ENCODE measurements at places on chromosomes 4 and X.

GRCh38 chr4:184250795-184251669, 33.4 kb upstream of the ENPP6 start:
- DNase-seq = peak; percentile 65

GRCh38 chr4:123244137-123244536, 152.5 kb upstream of the SPRY1 start:
- DNase-seq = peak; percentile 55

- DNase-seq = no peak
Measured at GRCh38 chrX:97229318-97229717, 345.6 kb downstream of the RPA4 start.

- DNase-seq = no peak
Measured at GRCh38 chr4:821631-822030, 4.3 kb downstream of the CPLX1 start.

- no peak for DNase-seq
Measured at GRCh38 chrX:24526616-24527015, 61.5 kb downstream of the PDK3 start.

GRCh38 chr4:157220371-157220881, at the start of gene GRIA2:
Gene GRIA2, plus strand, starts transcription at chr4:157220728. Its CDS starts 315 bp downstream, at chr4:157221043.
- peak; percentile 64 for DNase-seq

GRCh38 chr4:150051111-150051510, 27.1 kb upstream of the DCLK2 start:
- DNase-seq = no peak

- DNase-seq = peak; percentile 90
Measured at GRCh38 chr4:155953151-155954117, at the start of gene CTSO. Gene CTSO, minus strand, starts transcription at chr4:155953866. Its CDS starts 19 bp downstream, at chr4:155953847.

GRCh38 chr4:144189121-144189520, 48.6 kb upstream of the GYPA start:
- DNase-seq = no peak

DNA sequence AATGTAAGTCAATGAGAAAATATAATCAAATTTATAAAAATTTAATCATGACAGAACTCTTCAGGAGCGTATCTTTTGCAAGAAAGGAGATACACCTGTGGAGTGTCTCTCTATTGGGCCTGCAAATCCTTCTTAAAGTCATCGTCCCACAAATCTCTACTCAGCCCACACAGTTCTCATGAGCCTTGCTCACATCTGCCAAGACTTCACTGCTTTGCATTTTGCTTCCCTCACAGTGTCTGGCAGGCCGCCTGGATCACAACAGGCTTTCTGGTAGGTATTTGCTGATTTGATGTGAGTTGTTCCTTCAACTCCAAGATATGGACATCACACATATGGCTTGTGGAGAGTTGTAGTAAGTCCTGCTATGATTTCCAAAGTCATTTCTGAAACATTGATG, 183.1 kb upstream of the ARX start:
- DNase-seq = no peak

- DNase-seq = no peak
Measured at GRCh38 chrX:15989716-15990115, 133.6 kb upstream of the GRPR start.

- DNase-seq = no peak
Measured at GRCh38 chr4:10101671-10102473, 14.7 kb downstream of the WDR1 start.

- DNase-seq = no peak
Measured at GRCh38 chr4:2304877-2305561, 43.1 kb upstream of the MXD4 start.

DNA sequence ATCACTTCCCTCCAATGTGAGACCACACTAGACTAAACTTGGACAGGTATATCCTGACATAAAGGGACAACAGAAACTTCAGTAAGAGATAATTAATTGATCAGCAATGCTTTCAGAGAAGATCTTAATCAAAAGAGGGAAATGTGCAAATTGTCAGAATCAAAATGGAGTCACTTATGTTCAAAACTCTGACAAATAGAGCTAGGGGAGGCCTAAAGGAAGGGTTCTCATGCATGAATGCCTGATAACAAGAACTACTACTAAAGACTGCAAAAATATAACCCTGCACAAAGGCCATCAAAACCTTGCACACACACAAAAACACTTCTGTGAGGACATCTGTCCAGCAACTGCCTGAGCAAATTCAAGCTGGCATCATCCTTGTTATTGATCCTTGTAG, 637.5 kb upstream of the INTU start:
- DNase-seq = no peak

DNA sequence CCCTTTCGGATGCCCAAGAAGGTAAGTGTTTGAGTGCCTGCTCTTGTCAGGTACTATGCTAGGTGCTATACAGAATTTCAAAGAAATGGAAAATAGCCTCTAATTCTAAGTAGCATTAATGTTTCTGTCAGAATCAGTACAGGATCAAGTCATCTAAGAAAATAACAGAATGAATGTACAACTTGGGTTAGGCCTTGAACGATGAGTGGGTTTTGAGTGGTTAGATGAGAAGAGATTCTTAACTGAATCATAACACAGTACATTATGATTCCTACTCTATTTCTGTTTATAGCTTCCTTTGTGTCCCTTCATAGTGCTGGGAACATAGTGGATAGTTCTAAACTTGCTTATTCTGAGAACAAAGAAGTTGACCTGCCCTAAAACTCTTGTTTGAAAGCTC, 253.9 kb downstream of the GLUD2 start:
- DNase-seq = no peak

DNA sequence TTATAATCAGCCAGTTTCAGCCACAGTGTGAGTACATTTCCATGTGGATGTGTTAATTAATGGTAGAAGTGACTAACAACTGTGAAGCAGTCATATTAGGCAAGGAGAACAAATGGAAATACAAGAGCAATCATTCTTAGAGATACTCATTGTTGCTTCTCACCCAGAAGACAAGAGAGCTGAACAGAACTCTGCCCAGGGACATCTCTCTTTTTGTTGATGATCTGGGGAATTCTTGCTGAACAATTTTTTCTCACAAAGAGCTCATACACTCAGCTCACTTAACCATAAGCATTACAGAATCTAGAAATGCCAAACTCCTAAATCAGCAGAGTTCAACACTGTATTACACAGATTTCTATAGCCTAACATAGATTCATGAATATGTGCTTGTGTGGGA, 150.1 kb downstream of the COMMD8 start:
- no peak for DNase-seq

DNA sequence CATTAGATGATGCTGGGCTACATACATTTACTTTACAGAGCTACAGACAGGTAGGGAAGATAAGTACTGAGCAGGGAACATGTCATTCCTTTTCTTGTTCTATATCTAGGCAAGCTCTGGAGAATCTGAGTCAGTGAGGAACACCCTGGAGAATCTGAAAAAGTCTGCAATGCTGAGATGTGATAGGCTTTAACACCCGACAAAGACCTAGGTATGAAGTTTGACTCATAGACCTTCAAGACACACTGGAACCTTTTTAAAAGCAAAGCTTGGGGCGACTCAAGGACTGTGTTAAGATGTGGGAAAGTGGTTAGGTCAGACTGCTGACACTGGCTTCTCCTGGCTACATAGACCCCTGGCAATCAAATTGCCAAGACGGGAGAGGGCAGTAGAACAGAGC, 42.8 kb downstream of the OSTC start:
- DNase-seq = no peak

- no peak for DNase-seq
Measured at GRCh38 chrX:1524874-1525582, 12.0 kb downstream of the P2RY8 start.

- DNase-seq = peak; percentile 39
Measured at GRCh38 chr4:174173360-174173759, 110.1 kb downstream of the FBXO8 start.

- peak; percentile 84 for DNase-seq
Measured at GRCh38 chrX:22690116-22690515, 309.6 kb upstream of the DDX53 start.

DNA sequence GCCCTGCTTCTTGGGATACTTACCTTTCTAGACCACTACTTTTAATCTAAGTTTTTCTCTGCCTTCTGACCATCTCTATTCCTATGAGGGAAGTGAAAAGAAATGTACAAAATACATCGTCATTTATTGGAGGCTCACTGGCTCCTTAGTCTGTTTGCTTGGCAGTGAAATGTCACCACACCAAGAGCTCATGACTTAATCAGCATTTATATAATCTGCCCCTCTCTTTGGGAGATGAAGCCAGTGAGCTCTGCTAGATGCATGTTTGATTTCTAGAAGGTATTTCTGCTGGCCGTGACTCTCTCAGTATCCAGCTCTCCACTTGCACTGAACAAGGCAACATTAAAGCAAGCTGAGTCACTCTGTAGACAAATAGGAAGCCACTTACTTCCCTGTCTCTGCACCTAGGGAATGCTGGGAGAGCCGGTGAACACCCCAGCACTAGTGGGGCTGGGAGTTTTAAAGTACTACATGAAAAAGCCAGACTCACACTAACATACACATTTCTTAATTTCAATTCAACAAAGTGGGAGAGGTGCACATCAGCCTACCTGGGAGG, 79.1 kb downstream of the MID1IP1 start:
- peak; percentile 41 for DNase-seq

DNA sequence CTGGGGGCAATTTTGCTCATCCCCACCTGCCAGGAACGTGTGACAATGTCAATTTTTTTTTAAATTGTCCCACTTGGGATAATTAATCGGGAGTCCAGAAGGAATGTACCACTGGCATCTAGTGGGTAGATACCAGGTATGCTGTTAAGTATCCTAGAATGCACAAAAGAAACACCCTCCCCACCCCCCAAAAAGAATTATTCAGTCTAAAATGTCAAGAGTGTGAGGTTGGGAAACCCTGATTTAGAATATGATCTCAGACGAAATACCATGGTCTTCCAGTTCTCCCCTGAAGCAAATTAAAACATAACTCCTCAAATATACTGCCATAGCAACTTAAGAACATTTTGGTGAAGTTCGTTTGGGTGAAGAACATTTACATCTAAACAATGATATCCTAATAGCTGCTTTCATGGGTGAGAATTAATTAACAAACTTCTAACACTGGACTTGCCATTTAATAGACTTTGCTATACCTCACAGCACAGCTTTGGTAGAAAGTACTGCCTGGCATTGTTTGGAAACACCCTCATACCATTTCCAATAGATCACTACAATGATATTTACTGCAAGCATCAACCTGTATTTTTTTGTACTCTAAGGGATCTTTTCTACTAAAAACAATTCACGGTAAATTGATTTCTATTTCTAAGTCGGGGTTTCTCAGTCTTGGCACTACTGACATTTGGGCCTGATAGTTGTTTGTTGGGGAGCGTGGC, 36.5 kb downstream of the SH3RF1 start:
- DNase-seq = no peak

- DNase-seq = peak; percentile 51
Measured at GRCh38 chr4:6019316-6020263, 1.4 kb upstream of the C4orf50 start.

DNA sequence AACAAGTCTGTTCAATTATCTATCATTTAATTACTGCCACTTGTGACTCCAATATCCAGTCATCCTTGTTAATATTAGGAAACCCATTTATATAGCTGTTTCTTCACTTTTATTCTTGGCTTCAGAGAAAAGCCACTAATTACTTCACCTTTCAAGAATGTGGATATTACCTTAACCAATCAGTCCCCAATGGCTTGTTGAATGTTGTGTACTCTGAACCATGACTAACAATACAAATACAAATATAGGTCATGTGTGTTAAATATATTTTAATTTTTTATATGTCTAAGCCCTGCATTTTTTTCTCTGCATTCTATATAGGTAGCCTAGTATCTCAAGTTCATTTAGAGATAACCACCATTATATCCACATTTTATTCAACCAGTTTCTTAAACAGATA, 1513.4 kb upstream of the AGA start:
- DNase-seq = no peak

GRCh38 chrX:34810364-34810763, 132.2 kb upstream of the FAM47B start:
- DNase-seq = peak; percentile 38

DNA sequence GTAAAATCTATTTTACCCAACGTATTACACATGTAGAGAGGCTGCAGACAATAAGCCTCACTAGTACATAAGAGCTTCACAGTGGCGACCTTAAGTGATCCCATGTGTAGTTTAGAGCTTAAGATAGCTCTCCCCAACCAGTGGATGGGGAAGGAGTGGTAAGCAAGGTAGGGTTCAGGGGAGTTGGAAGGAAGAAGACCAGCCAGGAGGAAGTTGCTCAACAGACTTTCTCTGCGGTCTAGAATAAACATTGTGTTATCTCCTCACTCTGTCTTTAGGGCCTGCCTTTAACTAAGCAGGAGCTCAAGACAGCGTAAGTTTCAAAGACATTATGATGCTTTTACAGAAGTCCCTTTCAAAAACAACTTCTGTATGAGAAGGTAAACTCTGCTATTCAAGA, 16.8 kb downstream of the MEPE start:
- peak; percentile 29 for DNase-seq

DNA sequence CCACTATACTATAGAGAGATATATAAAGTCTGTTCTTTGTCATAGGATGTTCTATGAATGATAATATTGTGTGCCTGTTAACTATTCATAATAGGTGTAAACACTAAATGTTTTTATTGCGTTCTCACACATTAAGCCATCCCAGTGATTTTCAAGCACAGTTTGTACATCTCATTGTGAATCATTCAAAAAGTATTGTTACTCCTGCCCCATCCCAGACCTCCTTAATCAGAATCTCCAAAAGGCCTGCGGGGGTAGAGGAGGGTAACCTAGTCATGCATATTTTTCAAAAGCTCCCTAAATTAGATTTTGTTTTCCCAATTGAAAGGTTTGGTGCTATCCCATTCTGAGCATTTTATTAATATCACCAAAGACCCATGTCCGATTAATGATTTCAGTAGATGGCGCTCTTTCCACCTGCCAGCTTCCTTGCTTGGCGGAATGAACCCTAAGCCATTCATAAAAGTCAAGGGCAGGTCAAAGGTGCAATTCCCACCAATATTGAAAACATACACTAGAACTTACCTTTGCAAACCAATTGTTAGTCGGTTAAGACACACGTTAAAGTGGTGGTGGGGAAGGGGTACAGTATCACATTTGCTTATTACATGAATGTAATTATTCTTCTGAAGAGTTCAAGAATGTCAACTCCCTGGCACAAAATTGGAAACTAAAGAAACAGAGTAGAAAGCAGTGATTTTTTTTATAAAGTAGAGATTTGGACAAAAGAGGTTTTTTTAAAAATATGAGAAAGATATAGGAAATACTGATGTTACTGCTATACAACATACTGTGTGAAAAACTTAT, 5.8 kb upstream of the TET2 start:
- DNase-seq = peak; percentile 43

GRCh38 chr4:124854968-124855367, 142.4 kb upstream of the ANKRD50 start:
- DNase-seq = peak; percentile 41

DNA sequence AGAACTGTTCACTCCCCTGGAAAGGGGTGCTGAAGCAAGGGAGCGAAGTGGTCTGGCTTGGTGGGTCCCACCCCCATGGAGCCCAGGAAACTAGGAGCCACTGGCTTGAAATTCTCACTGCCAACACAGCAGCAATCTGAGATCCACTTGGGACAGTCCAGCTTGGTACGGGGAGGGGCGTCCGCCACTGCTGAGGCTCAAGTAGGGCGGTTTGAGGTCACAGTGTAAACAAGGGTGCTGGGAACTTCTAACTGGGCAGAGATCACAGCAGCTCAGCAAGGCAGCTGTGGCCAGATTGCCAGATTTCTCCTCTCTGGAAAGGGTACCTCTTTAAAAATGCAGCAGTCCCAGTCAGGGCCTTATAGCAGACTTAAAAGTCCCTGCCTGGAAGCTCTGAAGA, 53.9 kb upstream of the GALNTL6 start:
- DNase-seq = no peak

- no peak for DNase-seq
Measured at GRCh38 chrX:37786624-37787422, 7.0 kb downstream of the CYBB start.

- peak; percentile 33 for DNase-seq
Measured at GRCh38 chr4:82899374-82900065, 1.0 kb upstream of the THAP9 start.
